Activated T-helper 1 cell treated with Interleukin-2 at 50 U/mL for 16 hours (primary cell): ENCODE measurements at places on chromosomes 3 and 15.
A peak's percentile ranks its signal among the peaks of the same experiment; 100 is the strongest.

DNA sequence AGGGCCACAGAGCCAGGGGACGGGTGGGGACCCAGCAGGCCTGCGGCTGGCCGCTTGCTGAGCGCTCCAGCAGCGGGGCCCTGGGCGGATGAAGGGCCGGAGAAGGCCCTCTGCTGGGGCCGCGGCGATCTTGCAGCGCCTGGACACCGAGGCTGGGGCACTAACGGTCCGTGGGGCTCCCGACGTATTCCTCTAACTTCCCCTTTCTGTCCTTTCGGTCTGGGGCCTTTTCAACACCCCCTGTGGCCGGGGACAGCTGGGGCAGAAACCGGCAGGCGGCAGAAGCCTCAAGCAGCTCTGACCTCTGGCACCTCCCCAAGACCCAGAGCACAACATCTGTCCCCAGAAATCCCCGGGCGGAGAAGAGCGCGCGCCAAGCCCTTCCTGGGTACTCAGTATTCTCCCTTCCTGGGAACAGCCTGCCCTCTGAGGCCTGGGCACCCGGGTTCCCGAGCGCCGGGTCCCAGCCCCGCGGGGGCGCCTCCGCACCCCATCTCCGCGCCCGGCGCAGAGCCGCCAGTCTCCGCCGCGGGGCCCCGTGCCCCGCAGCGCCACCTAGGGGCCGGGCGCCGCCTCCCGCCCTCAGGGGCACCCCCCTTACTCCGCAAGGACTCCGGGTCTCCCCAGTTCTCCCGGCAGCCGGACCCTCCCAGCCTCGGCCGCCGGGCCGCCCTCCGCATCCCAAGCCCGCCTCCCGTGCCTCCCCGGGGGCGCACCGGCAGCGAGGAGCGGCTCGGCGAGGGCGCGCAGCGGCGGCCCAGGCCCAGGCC lies 582 bp upstream of the SLCO3A1 start:
- peak; percentile 67 for DNase-seq

DNA sequence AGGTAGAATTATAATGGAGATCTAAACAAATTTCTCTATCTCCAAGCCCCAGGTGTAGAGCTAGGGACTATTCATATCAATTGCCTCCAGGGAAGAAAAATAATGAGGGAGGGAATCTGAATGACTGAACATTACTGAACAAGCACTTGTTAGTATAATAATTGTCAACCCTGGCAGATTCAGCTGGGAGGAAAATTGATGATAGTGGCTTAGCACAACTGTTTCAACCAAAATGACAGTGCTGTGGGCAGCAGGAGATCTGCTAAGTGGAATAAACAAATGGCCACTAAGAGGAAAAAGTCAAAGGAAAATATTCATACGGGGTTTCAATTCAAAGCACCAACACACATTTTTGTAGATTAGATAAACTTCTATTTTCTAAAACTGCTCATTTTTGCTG lies 294.9 kb upstream of the ZNF385D start:
- DNase-seq = no peak

GRCh38 chr3:72437661-72438406 lies 410.4 kb downstream of the SHQ1 start:
- DNase-seq = no peak

GRCh38 chr3:190059242-190059590 lies 61.5 kb downstream of the P3H2 start:
- DNase-seq = no peak

GRCh38 chr3:173799060-173799816 lies 401.7 kb downstream of the NLGN1 start:
- no peak for DNase-seq

- DNase-seq = no peak
Measured at GRCh38 chr15:75723171-75723846, 10.7 kb upstream of the CSPG4 start.

- DNase-seq = no peak
Measured at GRCh38 chr15:88493844-88494243, 26.3 kb downstream of the MRPS11 start.

- no peak for DNase-seq
Measured at GRCh38 chr3:112894258-112894657, 47.6 kb upstream of the CD200R1L start.

- DNase-seq = no peak
Measured at GRCh38 chr3:177062052-177062732, 135.1 kb downstream of the TBL1XR1 start.

GRCh38 chr3:14468621-14468981 lies 66.2 kb downstream of the SLC6A6 start:
- DNase-seq = no peak

- DNase-seq = no peak
Measured at GRCh38 chr3:48518069-48518468, 14.1 kb upstream of the SHISA5 start.

- DNase-seq = no peak
Measured at GRCh38 chr15:55112706-55113105, 84.0 kb downstream of the RSL24D1 start.

GRCh38 chr15:36671017-36671416 lies 91.6 kb downstream of the CDIN1 start:
- no peak for DNase-seq

- DNase-seq = no peak
Measured at GRCh38 chr3:21059404-21059803, 691.6 kb downstream of the ZNF385D start.

DNA sequence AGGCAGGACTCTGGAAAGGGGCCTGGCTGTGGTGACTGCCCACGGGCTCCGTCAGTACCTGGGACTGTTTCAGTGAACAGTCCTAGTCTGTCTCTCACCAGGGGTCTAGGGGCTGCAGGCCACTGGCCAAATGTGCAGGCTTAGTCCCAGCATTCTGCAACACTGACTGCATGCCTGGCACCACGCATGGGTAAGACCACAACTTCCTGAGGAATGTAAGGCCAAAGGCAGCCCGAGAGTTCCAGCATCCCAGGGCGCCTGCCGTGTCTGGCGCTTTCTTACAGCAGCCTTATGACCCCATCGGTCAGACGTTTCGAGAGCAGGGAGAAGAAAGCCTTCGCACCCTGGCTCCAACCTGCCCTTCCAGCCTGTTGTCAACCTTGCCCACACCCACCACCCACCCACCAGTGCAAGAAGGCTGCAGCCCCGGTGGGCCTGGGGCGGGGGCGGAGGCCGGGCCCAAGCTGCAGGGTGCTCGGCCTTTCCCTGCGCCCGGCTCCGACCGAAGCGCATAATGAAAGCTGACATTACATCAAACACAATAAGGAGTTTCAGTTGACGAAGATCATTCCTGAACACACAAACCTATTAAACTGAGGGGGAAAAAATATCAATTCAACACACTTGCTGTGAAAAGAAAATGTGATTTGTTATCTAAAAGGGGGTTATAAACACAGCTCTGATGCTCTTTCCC lies 29.5 kb upstream of the TMEM115 start:
- DNase-seq = no peak

DNA sequence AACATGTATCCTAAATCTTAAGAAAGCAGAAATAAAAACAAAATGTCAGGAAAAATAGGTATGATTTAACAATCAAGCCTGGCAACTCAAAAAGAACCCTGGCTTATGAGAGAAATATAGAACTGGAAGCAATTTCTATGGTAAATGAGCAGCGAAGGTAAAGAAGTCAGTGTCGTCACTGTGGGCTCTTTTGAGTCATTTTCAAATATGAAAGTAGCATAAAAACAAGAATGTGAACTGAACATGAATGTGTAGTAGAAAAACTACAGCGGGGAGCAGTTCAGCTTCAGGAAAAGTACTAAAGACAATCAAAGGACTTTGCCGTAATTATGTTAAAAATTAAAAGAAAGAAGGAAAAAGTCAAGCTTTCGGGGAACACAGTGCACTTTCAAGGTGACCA lies 17.5 kb downstream of the LSG1 start:
- no peak for DNase-seq

GRCh38 chr3:71304684-71305083 lies 278.8 kb downstream of the FOXP1 start:
- no peak for DNase-seq

DNA sequence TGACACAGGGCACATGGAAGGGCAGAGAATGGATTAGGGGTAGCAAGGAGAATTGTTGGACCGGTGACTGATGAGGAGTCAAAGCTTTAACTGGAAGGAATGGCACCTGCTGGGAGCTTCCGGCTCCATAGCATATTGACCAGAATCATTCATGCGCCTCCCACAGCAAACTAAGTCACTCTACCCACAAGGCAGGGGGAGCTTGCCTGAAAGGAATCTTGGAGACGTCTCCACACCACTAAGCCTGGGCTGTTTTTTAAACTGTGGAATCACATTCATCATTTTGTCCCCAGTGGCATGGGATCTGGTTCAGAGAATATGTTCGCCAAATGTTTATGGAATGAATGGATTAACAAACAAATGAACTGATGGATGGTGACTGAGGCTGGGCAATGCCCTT lies 57.0 kb upstream of the ITGA11 start:
- no peak for DNase-seq

- DNase-seq = no peak
Measured at GRCh38 chr15:41464889-41465580, 28.6 kb upstream of the ITPKA start.

DNA sequence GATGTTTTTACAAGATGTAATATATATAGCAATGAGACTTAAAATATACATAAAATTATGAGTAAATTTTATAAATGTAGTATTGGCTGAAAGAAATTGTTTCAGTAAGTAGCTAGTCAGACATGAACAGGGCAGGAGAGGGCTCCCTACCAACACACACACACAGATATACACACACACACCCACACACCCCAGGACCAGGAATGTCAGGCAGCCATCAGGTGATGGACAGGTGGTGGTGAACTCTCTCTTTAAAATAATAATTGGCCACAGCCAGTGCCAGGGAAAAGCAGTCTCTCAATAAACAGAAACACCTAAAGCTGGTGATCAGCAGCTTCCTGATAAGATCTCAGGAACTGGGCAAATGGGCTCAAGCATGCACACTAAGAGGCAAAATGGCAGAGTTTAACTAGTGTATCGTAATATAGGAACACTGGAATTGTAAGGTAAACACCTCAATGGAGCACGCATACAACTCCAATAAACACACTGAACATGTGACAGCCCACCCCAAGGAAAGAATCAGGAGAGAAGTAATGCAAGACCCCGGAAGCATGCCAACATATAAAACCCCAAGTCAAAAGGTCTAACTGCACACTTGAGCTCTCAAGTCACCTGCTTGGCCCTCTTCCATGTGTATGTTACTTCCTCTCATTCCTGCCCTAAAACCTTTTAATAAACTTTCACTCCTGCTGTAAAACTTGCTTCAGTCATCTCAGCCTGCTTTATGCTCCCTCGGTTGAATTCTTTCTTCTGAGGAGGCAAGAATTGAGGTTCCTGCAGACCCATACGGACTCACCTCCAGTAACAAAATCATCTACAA lies 1034.1 kb upstream of the SEMA6D start:
- no peak for DNase-seq

DNA sequence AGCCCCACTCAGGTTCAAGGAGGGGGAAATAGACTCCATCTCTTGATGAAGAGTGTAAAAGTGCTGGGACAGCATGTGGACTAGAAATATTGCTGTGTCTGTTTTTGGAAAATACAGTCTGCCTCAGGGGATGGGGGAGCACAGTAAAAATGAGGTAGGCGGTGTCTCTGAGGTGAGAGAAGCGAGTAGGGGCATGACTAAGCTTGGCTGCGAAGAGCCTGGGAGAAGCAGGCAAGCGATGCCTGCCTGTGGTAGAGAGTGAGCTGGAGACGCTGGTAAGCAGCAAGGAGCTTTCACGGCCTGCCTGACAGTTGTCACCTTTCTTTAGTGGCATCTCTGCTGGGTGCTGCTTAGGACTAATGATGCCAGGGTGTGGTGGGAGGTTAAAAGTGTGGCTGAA lies 49.0 kb upstream of the DCLK3 start:
- no peak for DNase-seq

DNA sequence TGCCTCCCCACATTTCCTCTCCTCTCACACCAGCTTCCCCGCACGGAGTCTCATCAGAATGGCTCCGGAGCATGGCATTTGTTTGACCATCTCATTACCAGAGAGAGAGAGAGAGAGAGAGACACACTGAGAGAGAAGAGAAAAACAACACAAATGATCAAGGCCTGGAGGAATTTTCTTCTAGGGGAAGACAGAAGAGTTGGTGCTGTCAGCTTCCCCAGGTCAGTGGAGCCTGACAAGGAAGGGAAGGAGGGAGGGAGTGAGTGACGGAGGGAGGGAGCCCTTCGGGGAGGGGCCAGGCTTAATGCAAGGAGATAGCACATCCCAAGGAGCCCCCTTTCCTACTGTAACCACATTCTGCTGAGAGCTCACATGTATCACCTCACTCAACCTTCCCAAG lies 9.1 kb downstream of the ST8SIA2 start:
- no peak for DNase-seq

DNA sequence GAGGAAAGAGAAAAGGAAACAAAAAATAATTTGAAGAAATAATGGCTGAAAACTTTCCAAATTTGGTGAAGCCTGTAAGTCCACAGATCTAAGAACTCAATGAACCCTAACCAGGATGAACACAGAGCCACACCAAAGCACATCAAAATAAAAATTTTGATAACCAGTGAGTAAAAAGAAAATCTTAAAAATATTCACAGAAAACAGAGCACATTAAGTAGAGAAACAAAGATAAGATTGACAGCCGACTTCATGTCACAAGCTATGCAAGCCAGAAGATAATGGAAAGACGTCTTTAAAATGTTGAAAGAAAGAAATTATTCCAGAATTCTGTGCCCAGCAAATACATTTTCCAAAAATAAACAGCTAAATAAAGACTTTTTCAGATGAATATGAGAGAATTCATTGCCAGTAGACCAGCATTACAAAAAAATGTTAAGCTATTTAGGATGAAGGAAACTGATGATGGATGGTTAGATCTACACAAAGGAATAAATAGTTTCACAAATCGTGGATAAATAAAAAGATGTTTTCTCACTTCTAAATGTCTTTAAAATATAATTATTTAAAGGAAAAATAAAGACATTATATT lies 140.2 kb upstream of the SKOR1 start:
- no peak for DNase-seq

DNA sequence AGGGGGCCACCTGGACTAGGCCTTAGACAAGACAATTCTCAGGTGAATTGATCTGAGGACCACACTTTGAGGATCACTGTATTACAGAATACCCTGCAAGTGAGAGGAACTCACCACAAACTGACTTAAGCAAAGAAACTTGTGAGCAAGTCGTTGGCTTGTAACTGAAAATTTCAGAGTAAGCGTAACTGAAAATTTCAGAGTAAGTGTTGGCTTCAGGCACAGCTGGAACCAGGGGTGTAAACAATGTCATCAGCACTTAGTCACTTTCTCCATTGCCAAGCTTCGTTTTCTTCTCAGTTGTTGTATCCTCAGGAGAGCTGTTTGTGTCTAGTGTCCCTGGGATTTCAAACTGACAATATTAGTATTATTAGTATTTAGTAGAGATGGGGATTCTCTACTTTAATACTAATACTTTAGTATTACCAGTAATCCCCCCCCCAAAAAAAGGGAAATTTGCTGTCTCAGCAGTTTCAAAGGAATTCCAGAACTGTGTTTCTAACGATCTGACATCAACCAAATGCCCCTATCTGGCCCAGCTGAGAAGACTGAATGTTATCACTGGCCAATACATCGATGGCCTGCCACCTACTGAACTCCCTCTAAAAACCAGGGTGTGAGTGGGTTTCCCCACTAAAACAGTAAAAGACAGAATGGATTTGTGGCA lies 474.4 kb downstream of the NTRK3 start:
- no peak for DNase-seq

- DNase-seq = no peak
Measured at GRCh38 chr15:99114511-99115299, 9.8 kb downstream of the SYNM start.

GRCh38 chr15:72809329-72809728 lies 25.8 kb upstream of the ADPGK start:
- no peak for DNase-seq
